ENCODE measurements at places on chromosomes 2 and 18.

GRCh38 chr2:98172951-98173350 lies 86.0 kb downstream of the VWA3B start:
- DNase-seq = no peak

DNA sequence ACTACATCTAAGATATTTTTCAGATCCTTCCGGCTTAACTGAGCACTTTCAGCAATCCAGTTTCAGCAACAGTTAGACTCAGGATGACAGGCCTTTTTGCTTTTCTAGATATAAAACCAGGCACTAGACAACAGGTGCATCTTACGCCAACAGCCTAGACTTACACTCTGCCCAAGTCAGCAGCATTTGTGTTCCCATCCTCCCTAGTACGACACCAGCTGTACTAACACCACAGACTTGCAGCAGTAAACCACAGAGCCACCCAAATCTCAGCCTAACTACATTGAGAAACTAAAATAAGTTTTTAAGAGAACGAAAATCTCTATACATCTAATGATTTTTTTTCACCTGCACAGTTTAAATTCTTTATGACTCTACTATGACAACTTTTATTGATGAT lies 89.9 kb upstream of the DNMT3A start:
- DNase-seq = no peak

DNA sequence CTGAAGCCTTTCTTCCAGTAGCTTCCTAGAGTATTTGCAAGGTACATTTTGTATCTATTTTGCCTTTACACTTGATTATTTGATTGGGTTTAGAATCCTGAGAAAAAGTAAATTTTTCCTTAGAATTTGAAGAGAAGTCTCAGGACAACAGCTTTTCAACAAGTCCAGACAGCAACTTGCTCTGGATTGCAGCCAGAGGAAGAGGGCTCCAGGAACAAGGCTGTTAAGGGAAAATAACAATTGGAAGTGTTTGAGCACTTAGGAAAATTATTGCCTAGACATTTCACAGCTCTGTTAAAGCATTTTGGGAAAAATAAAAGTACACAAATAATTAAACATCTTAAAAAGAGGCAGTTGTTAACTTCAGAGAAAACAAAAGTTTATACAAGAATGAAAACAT lies 58.3 kb upstream of the RAPGEF4 start:
- no peak for DNase-seq

GRCh38 chr2:24744356-24744755 lies 48.8 kb downstream of the PTRHD1 start:
- no peak for DNase-seq

DNA sequence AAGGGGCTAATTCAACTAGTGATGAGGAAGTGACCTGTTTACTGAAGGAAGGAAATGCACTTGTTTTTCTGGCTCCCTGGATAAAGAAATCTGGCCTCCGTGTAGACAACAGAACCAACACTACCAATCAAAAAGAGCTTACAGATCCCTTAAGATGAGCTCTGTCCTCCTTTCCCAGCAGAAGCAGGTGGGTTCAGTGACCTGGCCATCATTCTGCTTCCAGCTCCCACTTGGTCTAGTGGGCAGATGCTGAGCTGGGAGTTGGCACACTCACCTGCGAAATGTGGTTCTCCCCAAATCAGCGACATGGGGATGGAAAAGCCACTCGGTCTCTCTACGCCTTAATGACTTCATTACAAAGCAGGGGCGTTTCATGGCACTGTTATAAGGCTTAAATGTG lies 132.6 kb downstream of the AFF3 start:
- no peak for DNase-seq
